ENCODE measurements at places on chromosomes 6 and 20.

DNA sequence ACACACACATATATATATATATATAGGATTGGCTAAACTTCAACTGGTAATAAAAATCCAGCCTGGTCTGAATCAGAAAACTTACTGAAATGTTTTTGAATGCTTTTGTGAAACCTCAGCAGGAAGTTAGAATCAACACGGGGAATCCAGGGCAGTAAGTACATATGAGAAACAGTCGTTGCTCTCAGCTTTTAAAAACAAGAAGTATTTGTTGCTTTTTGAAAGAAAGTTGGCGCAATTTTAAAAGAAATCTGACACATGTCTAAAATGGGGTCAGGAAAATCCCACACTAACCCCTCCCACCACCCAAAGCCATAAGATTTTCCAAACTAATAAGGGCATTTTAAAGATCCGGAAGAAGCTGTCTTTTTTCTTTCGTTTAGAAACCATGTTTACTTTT lies 11.5 kb upstream of the CCDC170 start:
- no peak for DNase-seq

- DNase-seq, result no peak
Measured at GRCh38 chr6:45895569-45895968, 120.1 kb downstream of the CLIC5 start.

GRCh38 chr6:24610672-24611071 lies 35.3 kb downstream of the KIAA0319 start:
- no peak for DNase-seq

DNA sequence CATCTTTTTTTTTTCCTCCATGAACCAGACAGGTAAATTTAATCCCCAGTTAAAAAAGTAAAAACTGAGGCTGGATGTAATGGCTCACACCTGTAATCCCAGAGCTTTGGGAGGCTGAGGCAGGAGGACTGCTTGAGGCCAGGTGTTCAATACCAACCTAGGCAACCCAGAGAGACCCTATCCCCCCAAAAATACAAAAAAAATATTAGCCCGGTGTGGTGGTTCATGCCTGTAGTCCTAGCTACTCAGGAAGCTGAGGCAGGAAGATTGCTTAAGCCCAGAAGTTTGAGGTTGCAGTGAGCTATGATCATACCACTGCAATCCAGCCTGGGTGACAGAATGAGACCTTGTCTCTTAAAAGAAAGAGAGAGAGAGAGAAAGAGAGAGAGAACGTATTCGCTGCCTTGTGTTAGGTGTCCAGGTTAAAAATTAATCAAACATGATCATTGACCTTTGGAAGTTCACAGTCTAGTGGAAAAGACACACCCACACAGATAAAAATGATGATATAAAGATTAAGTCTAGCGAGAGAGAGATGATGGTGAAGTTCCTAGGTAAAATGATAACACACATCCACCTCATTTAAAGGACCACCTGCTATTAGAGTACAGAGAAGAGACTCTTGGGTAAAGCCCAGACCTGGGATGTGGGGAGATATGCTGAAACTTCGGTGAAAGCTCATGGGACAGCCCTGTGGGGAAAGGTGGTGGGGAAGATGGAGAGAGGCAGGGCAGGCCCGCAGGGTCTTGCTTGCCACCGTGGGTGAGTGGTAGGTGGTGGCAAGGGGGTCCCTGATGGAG lies 4.8 kb upstream of the NHSL1 start:
- DNase-seq, result no peak

DNA sequence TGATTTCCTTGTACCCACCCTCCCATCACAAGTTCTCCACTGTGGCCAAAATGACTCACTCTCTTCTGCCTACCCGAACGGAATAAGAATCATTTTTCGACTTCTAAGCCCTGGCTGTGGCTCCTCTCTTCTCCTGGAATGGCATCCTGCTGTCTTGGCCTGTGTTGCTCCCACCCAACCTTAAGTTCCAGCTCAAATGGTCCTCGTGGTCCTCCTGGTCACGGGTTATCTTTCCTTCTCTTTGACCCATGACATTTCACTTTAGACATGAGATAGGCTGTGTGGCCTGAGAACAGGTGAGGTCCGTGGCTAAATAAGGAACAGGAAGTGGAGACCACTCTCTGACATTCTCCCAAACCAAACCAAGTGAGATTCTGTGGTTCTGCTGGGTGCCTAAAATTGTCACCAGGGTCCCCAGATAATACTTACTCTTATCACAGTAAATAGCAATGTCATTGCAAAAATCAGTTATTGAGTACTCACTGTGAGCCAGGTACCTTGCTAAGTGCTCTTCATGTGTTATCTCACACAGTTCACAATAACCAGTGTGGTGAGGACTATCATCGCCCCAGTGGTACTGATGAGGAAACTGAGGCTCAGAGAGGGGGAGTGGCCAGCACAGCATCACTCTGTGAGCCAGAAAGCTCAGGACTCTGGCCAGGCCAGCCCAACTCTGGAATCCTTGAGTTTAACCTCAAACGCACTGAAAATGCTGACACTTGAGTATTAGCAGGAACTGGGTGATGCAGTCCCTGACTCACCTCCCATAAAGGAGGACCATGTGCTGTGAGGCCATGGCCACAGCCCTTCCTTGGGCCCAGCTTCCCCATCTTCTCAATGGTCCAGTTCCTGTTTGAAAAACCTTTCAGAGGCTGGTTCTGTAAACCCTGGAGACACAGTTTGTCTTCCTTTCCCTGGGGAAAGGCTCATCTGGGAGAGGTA lies 74.8 kb upstream of the SIRPA start:
- DNase-seq, result no peak

DNA sequence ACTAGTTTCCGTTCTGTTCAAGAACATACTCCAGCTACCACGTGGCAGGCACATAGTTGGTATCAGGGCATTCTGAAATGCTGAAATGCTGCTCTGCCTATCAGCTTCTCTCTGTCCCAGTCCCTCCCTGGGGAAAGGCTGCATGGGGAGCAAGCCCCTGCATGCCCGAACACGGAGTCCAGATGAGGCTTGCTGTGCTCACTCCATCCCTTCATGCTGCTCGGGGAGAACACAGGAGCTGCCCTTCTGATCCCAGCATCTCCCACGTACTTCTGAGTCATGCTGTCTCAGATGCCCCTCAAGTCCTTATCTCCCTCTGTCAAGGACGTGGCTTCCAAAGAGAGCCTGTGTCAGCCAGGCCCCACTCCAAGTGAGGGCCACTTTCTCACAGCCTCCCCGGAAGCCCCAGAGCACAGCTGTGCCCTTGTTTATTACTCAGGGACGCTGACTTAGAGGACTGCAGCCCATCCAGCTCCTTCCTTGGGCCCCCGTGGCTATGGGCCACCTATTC lies 29.4 kb downstream of the THBS2 start:
- DNase-seq, result no peak

DNA sequence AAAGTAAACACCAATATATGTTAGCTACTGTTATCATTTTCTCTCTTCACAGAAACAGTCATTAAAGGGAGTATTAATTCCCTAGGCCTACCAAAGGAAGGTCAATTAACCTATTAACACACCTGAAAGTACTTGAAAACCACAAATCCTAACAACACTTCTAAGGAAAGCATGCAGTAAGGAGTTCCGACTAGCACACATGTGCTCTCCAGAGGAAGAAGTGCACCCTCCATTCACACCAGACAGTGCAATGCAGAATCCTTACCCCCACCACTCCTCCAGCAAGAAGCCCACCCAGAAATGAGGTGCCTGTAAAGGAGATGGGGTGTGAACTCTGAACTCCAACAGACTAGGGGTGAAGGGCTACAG lies 58.7 kb downstream of the EPB41L2 start:
- no peak for DNase-seq
